DMS153 (cell line): ENCODE measurements at places on chromosomes 16 and 17.

DNA sequence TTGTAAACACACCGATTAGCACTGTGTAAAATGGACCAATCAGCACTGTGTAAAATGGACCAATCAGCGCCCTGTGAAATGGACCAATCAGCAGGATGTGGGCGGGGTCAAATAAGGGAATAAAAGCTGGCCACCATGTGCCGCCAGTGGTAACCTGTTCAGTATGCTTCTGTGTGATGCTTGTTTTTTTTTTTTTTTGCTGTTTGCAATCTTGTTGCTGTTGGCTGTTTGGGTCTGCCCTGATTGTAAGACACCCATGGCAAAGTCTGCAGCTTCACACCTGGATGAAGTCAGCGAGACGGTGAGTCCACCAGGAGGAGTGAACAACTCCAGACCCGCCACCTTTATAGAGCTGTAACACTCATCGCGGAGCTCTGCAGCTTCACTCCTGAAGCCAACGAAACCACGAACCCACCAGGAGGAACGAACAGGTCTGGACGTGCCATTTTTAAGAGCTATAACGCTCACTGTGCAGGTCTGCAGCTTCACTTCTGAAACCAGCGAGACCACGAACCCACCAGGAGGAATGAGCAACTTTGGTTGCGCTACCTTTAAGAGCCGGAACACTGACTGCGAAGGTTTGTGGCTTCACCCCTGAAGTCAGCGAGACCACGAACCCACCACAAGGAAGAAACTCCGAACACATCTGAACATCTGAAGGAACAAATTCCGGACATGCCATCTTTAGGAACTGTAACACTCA lies 85.0 kb upstream of the MED9 start:
- DNase-seq, result no peak

DNA sequence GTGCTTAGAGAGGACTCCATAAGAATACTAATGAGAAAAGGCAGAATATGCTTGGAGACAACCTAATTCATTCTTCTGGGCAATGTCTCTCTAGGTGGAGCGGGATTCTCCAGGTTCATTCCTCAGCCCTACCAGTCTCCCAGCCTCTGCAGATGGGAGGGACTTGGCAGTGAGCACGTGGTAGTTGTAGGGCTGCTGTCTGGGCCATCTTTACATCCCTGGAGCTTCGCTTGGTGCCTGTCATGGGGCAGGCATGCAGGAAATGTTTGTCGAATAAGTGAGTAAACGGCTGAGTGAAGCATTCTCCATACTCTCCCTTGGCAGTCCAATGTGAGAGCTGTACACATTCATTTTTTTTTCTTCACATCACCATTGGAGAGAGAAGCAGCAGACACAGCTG lies 387.5 kb downstream of the UTP18 start:
- no peak for DNase-seq

DNA sequence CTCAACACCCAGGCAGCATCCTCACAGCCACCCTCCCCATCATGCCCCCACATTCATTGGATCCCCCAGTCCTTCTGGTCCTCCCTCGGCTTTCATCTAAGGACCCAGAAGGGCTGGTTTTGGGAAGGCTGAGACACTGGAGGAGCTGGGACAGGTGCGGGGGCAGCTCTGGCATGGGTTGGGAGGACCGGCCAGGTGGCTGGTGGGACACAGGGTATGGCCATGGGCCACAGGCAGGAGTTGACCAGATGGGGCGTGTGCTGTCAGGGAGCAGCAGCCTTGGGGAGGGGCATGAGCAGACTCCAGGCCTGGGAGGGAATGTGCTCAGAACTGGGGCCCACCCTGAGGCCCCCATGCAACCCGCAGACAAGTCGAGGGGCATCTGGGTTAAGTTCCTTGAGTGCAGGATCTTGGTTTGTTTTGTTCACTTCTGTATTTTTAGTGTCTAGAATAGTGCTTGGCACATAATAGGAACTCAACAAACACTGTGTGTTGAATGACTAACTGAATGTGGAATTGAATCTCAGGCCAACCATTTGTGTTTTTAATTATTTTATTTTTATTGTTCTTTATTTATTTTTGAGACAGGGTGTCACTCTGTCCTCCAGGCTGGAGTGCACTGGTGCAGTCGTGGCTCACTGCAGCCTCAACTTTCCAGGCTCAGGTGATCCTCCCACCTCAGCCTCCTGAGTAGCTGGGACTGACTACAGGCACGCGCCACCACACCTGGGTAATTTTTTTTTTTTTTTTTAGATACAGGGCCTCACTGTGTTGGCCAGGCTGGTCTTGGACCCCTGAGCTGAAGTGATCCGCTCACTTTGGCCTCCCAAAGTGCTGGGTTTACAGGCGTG lies 5.6 kb downstream of the P2RX1 start:
- DNase-seq, result no peak

DNA sequence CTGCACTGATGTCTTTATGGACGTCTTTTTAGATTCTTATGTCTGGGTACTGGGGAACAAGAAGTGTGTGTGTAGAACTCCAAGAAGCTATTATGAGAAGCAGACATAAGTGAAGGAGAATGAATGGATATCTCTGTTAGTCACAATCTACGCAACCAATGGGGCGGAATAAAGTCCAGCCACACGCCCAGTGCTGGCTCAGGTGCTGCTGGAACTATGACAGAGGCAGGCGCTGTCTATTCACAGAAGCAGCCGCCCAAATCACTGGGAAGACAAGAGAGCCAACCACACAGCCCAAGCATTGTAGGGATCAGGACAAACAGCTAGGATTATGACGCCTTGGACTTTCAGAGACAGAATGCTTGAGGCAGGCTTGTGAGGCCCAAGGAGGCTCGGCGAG lies 43.9 kb upstream of the ICAM2 start:
- DNase-seq, result no peak

DNA sequence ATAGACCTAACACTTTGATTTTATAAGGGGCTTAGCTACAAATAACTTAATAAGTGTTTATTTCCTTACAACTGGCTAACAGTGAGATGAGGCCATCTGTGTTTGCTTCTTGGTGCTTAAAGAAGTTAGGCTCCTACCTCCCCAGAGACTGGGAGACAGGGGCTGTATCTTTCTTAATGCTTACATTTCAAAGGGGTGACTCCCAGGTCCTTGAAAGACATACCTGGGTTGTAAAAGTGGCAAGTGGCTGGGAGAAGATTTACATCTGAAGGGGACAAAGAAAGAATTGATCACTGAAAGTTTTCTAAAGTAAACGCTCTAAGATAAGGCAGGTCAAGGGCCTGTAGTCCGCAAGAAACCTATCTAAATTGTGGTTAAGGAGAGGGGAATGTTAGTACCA lies 196.8 kb downstream of the CNTNAP4 start:
- DNase-seq, result no peak
